ENCODE measurements at places on chromosomes 5 and 9.

DNA sequence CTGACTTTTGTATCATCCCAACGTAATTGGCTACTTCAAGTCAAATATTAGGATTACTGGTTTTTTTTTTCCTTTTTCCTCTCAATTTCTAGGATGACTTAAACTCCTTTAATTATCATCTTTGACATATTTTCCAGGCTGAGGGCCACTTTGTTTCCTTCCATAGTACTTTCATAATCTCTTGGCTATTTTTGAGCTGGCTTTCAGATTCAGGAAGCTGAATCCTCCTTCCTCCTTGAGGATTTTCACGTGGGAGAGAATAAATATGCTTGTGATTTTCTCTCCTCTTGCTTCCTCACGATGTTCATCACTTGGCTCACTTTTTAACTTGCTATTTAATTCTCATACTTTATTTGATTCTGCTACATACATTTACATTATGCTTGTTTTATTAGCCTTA is 88.1 kb downstream of the ITGA1 start:
- DNase-seq: no peak

DNA sequence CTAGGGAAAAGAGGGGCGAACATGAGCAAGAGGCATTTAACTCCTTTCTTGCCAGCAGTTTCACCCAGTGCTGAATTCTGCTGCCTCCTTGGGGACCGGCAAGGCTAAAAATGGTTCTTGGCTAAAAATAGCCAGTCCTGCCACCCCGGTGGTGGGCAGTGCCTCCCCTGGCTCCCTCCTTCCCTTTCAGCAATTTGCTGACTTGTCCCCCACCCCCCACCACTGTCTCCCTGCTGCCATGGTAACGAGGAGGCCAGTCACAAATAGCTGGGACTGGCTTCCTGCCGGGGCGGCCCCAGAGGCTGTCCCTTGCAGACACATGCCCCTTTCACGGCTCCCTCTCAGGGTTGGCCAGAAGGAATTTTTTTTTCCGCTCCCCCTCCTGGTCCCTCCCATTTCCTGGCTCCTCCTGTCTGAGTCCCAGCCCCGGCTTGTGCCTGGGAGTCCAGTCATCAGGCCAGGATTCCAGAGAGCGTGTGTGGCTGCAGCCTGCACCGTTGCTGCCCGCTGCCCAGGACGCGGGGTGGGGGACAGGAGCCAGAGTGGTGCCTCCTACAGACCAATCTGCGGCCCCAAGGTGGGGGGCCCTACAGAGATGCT is 130.3 kb downstream of the RGS3 start:
- DNase-seq: no peak

- DNase-seq: no peak
Measured at GRCh38 chr9:115146581-115147021, 28.6 kb upstream of the TNC start.

DNA sequence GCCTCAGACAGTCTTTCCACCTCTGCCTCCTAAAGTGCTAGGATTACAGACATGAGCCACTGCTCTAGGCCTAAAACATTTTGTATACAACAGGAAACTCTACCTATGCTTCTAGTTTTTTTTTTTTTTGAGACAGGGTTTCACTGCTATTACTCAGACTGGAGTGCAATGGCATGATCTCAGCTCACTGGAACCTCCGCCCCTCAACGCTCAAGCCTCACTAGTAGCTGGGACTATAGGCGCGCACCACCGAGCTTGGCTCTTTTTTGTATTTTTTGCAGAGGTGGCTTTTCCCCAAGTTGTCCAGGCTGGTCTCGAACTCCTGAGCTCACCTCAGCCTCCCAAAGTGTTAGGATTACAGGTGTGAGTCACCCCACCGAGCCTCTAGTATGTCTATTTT is 5.4 kb downstream of the HSPA9 start:
- DNase-seq: no peak

DNA sequence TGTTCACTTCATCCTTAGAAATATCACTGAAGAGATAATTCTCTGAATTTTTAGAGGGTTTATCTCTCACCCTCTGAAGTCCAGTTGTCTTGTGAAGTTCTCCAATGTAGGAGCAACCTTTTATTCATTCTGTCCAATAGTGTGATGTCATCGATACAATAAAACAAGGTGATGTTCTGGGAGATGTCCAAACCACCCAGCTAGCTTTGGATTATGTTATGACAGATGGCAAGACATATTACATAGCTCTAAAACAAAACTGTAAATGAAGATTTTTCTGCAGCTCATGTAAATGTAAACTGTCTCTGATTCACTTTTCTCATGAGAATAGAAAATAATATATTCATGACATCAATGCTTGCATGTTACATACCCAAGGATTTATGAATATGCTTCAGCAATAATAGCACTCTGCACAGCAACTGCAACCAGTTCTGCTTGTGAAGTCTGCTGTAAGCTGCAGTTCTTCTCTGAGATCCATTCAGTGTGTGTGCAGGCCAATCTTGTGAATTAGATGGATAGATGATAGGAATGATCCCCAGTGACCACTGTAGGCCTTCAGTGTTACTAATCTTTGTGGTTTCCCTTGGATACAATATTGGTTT is 172.6 kb upstream of the CDH12 start:
- DNase-seq: no peak

Measured in stimulated activated CD4-positive, alpha-beta T cell treated with anti-CD3 and anti-CD28 coated beads, Interleukin-4, amount 100 ng/mL, for 1 hour (primary cell).